ENCODE measurements at places on chromosomes 4 and X.

GRCh38 chr4:163072222-163072621, 94.5 kb downstream of the NAF1 start:
- DNase-seq: no peak

DNA sequence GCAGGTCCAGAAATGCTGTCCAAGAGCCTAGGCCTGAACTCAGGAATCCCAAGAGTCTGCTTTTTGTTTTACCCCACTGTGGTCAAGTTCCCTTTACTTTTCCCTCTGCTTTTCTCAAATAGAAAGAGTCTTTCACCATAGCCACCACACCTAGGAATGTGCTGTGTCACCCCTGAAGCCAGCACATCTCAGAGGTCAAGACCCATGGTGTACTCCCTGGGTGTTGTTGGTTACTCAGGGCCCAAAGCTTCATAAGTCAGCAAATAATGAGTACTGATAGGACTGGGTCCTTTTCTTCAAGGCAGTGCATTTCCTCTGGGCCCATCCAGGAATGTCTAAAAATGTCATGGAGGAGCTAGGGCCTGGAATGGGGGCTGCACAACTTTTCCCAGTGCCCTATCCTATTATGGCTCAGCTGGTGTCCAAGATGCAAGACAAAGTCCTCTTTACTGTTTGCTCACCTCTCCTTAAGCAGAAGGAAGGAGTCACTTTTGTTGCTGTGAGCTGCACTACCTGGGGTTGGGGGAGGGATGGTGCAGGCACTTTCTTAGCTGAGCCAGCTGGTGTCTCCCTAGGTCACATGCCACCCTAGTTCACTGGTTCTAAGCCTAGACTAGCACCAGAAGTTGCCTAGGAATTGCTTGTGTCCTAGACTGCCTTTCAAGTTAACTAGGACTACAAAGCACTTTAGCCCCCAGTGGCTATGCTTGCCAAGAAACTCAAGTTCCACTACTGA, 62.4 kb upstream of the RXFP1 start:
- no peak for DNase-seq

DNA sequence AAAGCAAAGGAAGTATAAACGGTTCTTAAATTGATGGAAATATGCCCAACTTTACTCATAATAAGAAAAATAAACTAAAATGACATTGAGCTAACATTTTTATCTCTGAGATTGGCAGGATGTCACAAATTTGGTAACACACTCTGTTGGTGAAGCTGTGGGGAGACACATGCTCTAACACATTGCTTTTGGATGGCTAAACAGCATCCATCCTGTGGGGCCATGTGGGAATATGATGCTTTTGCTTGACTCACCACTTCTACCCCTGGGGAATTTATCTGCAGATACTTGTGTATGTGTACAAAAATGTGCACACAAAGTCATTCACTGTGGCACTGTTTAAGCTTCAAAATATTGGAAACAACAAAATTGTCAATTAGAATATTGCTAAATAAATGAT, 100.2 kb downstream of the ANAPC4 start:
- no peak for DNase-seq

DNA sequence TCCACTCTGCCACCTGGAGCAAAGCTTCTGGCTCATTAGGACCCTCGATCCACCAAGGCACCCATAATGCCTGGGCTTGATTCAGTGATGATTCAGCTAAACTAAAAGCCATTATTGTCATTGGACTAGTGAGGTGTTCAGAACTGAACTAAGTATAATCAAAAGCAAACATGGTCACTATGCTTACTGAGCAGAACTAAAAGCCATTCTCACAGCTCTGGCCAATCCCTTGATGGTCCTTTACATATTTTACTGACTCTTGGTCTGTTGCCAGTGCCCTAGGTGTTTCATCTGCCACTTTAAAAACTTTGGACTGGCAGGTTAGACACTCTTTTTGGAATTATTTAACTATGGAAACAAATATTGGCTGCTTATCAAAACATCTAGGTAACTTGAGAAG, 703.5 kb downstream of the FAT4 start:
- no peak for DNase-seq

- no peak for DNase-seq
These were observed 870.6 kb upstream of the SLIT2 start for GRCh38 chr4:19381068-19381467.

GRCh38 chr4:83262682-83263081, 21.9 kb downstream of the COQ2 start:
- DNase-seq: no peak

GRCh38 chrX:14013054-14013453, 16.6 kb downstream of the GEMIN8 start:
- no peak for DNase-seq

- no peak for DNase-seq
These were observed 70.9 kb upstream of the UGT2B7 start for GRCh38 chr4:69025191-69025998.

GRCh38 chr4:88212253-88212561, 53.8 kb upstream of the ABCG2 start:
- no peak for DNase-seq

DNA sequence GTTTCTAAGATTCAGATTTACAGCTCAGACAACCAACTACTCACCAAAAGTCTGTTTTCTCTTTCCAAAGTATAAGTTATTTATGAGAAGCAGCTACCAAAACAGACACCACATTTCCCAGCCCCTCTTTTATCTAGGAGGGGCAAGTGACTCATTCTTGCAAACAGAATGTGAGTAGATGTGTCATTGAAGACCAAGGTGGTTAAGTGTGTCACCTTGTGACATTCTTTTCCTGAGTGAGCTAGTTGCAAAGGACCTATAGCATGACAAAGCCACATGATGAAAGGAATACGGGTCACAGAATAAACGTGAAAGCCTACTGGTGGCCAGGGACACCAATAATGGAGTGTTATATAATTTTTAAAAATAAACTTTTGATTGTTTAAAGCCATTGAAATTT, 50.0 kb downstream of the SLC7A11 start:
- DNase-seq: no peak

- no peak for DNase-seq
These were observed 1064.7 kb upstream of the GRIA3 start for GRCh38 chrX:122119361-122119760.

GRCh38 chr4:75644095-75644494, 13.8 kb upstream of the CDKL2 start:
- DNase-seq: no peak

- no peak for DNase-seq
These were observed 29.8 kb downstream of the FGFR3 start for GRCh38 chr4:1822568-1823544.

GRCh38 chr4:87704001-87704400, 53.9 kb downstream of the DMP1 start:
- no peak for DNase-seq

DNA sequence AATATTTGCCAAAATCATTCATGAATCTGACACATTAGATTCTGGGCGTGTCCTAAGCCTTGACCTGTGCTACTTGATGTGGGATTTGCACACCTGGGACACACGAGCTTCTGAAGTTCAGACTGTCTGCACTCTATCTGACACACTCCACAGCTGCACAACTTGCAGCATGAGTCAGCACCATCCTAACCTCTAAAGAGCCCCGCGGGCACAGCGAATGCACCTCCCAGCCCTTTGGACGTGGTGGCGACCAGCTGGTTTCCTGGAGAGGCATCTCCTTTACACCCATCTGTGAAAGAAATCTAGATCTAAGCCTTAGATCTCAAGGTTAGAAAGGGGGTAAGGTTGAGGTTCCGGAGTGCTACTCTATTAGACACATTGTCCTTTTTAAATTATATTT, 69.2 kb downstream of the SORBS2 start:
- no peak for DNase-seq

GRCh38 chrX:68945603-68946228, 116.9 kb downstream of the EFNB1 start:
- DNase-seq: no peak

DNA sequence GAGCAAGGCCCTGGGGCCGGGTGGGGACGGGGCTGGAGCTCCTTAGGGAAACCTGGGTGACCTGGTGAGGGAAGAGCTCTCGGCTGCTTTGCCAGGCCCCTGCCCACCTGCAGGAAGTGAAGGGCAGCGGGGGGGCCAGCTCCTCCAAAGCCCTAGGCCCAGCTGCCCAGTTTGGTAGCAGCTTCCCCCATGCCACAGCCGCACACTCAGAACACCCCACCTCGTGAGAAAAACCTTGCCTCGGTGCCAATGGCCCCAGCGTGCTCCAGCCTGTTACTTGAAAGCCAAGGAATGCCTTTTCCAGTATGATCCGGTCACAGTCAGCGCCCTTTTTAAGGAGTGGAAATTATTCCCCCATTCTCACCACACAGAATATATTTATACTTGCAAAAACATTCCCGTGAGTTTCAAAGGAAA, 38.3 kb downstream of the ACOX3 start:
- DNase-seq: no peak

GRCh38 chr4:53003959-53004358, 141.8 kb downstream of the RASL11B start:
- DNase-seq: no peak

DNA sequence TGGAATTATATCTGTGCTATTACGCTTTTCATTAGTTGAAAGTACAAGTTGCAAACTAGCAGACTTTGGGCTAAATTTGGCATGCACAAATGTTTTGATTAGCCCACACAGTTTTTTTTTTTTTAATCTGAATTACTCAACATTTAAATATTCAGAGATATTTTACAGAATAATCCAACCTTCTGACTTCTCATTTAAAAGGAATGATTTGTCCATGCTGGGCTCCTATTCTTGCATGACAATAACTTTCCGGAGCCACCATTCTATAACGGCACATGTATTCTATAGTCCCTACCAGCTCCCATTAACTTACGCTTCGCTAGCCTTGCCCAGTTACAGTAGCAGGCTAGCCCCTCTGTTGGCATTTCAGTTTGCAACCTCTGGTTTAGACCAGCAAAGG, 219.3 kb upstream of the FTHL17 start:
- no peak for DNase-seq

DNA sequence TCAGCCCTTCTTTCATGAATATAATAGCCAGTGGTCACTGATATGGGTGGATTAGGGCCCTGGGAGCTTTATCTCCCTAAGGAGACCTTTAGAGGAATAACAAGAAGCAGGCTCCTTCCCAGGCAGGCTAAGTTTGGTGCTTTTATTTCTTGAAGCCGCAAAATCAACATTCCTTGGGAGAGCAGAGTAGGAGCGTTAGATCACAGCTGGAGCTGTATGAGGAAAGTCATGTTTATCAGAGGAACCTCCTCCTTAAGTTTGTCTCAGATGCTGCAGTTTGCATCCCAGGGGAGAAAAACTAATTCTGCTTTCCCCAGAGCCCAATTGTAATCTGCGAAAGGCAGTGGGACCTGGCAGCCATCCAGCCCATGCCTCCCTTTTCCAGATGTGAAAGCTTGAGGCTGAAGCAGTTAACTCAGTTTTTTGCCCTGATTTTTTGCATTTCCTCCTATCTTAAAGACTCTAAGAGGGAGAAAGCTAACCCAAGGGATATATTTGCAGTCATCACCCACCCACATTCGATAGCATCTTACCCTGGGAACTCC, 186.0 kb upstream of the FRMPD4 start:
- DNase-seq: no peak

DNA sequence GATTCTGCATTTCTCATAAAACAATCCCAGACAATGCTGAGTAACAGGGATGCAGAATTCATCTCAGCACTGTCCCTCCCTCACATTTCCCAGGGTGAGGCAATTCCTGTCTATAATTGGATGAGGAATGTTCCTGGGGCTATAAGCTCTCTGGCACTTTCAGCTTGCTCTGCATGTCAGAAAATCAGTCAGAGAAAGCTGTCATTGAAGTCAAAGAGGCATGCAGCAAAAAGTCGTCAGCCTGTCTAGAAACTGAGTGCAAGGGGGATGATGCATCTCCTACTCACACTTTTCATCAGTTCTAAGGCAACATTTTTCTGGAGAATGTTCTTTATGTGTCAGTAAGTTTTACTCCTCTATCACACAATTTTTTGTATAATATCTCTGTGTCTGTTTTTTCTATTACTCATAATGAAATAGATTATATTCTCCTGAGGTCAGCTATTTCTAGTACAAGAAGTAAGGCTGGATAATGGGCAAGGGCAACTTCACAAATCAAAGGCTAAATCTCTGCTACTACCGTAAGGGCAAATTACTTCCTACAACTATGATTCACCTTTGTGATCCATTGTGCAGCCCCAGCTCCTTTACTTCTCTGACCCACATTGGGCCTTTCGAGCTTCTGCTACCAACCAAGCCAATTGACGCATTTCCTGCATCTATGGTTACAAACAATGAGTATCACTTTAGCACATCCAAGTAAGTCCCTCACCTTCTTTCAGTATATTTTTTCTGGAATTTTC, 56.0 kb downstream of the TASL start:
- DNase-seq: no peak

GRCh38 chr4:81651243-81651899, 179.7 kb upstream of the RASGEF1B start:
- no peak for DNase-seq
